K562 (cell line): ENCODE measurements at places on chromosomes 2 and 18.
A peak's percentile ranks its signal among the peaks of the same experiment; 100 is the strongest.

GRCh38 chr18:28153485-28154065, 23.4 kb downstream of the CDH2 start:
- DNase-seq: no peak

GRCh38 chr18:58069099-58069498, 25.1 kb downstream of the NEDD4L start:
- peak; percentile 52 for DNase-seq

- no peak for DNase-seq
Observed at GRCh38 chr18:28485210-28485801, 308.4 kb upstream of the CDH2 start.

GRCh38 chr2:173511942-173512341, 157.3 kb downstream of the CDCA7 start:
- DNase-seq: no peak

GRCh38 chr2:173393186-173393585, 38.5 kb downstream of the CDCA7 start:
- no peak for DNase-seq

DNA sequence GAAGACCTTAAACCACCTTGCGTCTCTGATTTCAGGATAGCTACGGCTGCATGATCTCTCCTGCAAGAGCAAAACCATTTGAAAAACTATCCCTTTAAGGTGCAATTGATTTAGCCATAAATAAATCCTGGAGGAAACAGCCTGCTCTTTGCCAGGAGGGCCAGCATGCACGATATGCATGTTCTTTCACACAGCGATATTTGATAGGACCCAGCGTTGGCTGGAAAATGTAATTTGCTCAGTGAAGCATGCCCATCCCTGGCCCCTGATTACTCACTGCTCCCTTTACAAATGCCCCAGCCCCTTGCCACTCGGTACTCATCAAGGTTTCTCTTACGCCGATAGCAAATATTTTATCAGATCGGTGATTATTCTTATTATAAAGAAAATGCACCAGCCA, 315.4 kb downstream of the CDH2 start:
- DNase-seq: no peak

DNA sequence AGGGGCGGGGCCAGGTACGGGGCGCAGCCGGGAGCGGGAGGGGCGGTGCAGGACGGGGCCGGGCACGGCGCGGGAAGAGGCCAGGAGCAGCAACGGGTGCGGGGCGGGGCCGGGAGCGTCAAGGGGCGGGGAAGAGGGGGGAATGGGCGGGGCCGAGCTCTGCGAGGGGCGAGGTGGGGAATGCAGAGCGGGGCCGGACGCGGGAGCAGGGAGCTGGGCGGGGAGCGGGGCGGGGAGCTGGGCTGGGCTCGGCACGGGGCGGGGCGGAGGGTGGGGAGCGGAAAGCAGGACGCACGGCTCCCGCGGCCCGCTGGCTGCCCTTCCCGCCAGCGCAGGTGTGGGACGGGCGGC, at the start of gene IMPA2:
TSS of gene IMPA2 (plus strand) at position 316 of the 351 bp plus-strand sequence. CDS start 163 bp downstream, outside the sequence.
- no peak for DNase-seq

GRCh38 chr2:74863802-74864248, 29.9 kb downstream of the HK2 start:
- no peak for DNase-seq

- DNase-seq: no peak
Observed at GRCh38 chr2:214902286-214902685, 92.8 kb upstream of the BARD1 start.

- no peak for DNase-seq
Observed at GRCh38 chr2:149562324-149562723, 25.3 kb downstream of the MMADHC start.

- DNase-seq: peak; percentile 93
Observed at GRCh38 chr18:56638232-56639103, at the start of gene TXNL1. Gene TXNL1 (minus strand): TSS chr18:56638592. CDS start chr18:56638440, 152 bp downstream.

- no peak for DNase-seq
Observed at GRCh38 chr18:74281980-74282754, 9.6 kb downstream of the CYB5A start.

DNA sequence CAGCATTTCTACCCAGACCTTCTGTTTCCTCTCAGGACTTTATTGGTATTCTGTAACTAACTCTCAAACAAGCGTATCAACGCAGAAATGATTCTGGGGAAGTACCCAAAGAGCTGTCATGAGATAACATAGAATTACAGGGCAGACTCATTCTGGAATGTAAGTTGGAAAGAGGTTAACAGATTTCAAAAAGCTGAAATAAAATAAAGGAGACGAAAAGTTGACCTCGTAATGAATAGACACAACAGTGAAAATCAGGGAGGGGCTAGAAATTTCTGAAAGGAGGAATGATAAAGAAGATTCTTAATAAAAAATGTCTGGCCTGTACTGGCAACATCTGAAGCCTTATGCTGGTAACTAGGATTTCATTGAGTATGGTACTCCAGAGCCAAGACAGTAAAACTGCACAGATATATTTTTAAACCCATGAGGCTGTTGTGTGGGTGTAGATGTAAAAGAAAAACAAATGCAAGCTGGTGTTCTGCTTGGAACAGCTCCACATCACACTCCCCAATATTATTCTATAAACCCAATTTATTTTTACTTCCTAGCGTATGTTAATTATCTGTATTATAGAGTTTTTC, 23.9 kb downstream of the RBMS1 start:
- DNase-seq: no peak

- DNase-seq: peak; percentile 32
Observed at GRCh38 chr2:8872821-8873432, 35.5 kb upstream of the KIDINS220 start.

GRCh38 chr18:73258375-73259087, 390.7 kb upstream of the NETO1 start:
- DNase-seq: peak; percentile 40

DNA sequence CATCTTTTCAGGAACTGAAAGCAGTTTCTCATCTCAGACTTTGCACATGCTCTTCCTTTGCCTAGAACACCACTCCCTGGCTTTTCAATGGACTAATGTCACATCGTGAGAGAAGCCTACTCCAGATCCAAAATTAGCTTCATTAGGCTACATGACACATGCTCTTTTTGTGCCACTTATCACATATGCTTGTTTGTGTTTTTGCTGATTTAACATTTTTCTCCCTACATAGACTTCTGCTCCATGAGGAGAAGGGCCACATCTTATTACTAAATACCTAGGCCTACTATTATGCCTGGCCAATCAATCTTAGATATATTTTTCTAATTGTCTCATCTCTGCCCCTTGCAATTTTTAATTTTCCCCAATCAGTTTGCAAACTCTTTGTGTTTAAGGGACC, 186.4 kb upstream of the LHCGR start:
- DNase-seq: no peak

DNA sequence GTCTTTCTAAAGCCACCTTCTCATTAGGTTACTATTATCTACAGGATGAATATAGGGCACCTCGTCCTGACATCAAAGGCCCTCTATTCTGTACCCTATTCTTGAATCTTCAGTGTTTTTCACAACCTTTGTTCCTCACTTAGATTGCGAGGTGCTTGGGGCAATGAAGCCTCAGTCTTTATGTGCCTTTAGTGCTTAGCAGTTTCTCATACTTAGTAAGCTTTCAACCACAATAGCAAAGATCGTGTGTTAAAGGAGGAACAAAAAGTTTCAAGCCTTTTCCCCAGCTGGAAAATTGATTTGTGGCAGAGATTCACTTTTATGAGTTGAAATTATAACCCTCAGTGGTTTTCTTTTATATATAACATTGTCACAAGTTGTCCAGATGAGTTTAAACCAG, 226.9 kb downstream of the MYO3B start:
- no peak for DNase-seq

- DNase-seq: no peak
Observed at GRCh38 chr2:109129356-109129920, 433 bp downstream of the SH3RF3 start.

DNA sequence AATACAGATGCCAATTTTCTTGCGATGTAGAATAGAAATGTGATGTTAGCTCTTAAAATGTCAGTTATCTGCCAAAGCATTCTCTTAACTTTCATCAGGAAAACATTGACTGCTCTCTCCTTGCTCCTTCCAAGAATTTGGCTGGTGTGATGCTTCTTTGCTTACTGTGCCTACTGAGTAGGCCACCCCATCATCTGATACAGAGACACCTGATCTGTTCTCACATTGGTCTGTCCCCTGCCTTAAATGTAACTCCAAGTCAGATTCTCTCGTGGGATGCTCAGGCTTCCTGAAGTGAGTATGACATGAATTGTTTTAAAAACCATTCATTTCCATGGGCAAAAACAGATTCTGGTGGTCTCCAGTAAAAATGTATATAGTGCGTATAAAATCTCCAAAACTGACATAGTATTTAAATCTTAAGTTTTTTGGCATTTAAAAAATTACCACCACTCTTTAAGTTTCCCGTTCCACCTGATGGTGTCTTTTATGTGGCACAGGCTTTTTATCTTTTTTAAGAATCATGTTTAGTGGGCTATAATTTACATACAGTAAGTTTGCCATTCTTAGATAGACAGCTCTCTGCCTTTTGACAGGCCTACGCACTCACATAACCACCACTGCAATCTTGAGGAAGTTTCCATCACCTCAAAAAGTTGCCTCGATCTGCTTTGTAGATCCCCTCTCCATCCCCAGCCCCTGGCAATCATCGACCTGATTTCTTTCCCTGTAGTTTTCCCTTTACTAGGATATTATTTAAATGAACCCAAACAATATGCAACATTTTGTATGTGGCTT, 36.6 kb downstream of the UBE2F start:
- no peak for DNase-seq

DNA sequence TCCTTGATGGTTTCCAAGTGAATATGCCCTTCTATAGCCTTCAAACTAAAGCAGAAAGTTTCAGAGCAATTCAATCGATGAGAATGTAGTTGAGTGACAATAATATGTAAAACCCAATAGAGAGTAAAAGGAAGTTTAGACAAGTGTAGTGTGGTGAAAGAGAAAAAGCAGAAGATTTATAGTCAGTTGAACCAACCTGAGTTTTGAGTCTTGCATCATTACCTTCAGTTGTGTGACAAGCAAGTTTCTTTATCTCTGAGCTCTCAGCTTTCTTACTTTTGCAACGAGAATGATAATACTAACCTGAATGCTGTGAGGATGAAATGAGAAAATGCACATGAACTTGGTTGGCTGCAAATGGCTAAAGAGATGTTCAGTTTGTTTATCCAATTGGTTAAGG, 40.6 kb upstream of the TMEM247 start:
- DNase-seq: peak; percentile 30

GRCh38 chr2:234469251-234469845, 27.5 kb downstream of the ARL4C start:
- no peak for DNase-seq

DNA sequence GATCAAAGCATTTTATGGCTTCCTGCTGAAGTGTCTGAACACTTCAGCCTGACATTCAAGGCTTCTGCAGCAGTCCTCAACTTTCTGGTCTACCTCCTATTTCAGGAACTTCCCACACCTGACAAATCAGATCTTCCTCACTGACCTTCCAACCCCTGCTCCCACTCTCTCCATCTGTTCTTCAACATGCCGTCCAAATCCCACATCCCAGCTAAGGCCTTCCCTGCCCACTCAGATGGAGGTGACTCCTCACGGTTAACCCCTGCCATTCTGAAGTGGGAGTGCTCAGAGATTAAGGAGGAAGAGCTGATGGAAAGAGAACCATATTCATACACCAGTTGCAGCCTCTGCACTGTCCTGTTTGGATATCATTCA, 104.8 kb downstream of the POLR1A start:
- DNase-seq: peak; percentile 17

DNA sequence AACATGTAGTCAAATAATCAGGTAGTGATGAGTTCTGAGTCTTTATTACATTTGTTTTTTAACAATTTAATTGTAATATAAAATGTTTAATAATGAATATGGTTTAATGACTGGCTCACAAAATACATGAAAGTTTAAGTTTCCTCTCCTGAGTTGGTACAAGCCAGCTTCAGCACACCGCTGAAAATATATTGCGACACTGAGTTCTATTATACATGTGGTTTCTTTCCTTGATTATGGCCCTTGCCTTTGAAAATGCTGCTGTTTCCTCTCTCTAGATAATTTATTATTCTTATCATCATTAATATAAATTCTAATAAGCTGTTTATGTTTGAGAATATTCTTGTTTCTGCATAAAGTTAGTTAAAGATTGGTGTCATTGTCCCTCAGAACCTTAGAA, 249.3 kb downstream of the PARD3B start:
- no peak for DNase-seq

DNA sequence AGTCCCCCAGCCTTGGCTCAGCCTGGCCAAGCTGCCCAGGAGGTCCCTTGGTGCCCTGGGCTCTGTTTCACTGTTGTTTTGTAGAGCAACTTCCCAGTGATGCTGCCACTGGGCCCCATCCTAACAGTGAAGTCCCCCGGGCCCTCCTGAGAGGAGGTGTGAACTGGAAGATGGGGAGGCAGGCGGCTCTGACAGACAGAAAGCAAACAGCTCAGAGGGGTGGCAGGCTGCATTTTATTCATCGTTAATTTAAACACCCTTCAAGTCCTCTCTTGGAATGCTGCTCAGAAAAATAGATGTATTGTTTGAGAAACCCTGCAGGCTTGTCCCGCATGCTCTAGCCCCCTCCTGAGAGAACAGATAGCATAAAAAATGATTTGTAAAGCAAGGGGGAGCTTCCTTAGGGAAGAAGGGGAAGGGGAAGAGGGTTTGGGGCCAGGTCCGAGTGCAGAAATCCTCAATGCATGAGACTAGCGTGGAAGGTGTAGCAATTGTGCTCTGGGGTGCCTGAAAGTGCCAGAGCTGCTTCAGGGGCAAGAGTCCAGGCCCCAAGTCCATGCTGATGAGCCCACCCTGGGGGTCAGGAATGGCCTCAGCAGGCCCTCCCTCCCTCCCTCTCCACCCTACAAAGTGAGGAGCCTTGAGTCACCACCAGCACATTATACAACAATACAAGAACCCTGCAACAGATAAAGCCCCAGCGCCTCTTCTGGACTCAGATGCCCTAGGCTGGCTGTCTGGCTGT, 113.6 kb downstream of the MSH2 start:
- DNase-seq: no peak

GRCh38 chr18:74353169-74353775, 37.6 kb downstream of the C18orf63 start:
- peak; percentile 4 for DNase-seq

GRCh38 chr18:43931439-43931838, 654.1 kb upstream of the SYT4 start:
- no peak for DNase-seq

DNA sequence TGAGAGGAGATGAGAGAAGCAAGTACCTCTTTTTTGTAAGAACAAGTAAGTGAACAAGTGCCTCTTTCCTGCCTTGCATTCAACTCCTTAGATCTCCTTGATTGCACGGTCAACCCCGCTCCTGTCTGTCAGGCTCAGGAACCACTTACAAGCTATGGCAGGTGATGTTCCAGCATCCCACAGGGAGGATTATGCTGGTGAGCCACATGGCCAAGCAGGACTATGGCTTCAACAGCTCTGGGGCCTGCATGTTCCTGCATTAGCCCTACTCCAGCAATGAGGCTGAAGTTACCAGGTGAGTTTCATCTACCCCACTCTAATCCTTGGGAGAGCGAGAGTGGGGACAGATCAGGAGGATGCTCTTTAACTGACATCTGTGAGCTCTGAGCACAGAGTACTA, 29.5 kb downstream of the TTC32 start:
- DNase-seq: no peak
